DMS153 (cell line): ENCODE measurements at places on chromosomes 2 and 18.
A peak's percentile ranks its signal among the peaks of the same experiment; 100 is the strongest.

DNA sequence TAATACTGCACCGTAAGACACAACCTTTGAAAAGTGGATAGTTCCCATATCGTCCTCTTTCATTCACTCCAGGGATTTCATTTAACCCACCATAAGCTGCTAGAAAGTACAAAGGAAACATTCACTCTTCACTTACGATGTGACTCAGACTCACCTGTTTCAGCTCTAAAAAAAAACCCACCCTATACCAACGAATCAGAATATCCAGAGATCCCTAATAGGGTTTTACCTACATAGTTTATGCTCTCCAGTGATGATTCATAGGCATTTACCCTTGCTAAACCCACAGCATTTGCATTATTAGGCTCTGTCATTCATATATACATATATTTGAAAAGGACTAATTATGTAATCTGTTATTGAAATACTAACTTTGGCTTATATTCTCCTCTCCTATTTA, 60.2 kb downstream of the PRPF40A start:
- DNase-seq: no peak

DNA sequence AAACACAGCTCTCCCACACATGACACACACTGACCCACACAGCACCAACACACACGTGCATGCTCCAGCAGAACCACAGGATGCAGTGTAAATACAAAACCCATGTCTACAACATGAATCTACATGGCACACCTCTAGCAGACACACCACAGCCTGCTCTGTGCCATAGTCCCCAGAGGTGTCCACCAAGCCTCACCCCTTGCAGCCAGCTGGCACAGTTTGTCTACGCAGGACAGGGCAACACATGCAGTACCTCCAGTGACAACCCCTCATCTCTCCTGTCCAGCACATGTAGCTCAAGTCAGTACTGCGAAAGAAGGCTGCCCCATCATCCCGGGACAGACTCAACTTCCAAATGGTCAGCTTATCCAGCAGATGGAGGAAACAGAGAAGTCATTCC, 18.9 kb downstream of the CELF4 start:
- no peak for DNase-seq

DNA sequence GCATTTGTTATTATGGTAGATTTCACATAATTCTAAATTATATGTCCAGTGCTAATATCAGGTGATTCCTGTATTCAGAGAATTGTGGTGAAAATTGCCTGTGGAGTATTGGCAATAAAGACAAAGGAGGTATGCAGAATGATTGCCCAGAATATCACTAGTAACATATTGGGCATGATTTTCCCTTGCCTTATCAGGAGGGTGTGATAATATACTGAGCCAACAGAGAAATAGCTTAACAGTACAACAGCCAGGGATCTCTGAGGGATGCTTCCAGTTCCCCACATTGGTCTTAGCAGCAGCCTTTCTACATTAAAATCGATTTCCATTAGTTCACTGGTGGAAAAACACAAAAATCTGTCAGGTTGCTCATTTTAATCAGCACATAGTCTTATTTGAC, 122.9 kb upstream of the COL3A1 start:
- DNase-seq: no peak

DNA sequence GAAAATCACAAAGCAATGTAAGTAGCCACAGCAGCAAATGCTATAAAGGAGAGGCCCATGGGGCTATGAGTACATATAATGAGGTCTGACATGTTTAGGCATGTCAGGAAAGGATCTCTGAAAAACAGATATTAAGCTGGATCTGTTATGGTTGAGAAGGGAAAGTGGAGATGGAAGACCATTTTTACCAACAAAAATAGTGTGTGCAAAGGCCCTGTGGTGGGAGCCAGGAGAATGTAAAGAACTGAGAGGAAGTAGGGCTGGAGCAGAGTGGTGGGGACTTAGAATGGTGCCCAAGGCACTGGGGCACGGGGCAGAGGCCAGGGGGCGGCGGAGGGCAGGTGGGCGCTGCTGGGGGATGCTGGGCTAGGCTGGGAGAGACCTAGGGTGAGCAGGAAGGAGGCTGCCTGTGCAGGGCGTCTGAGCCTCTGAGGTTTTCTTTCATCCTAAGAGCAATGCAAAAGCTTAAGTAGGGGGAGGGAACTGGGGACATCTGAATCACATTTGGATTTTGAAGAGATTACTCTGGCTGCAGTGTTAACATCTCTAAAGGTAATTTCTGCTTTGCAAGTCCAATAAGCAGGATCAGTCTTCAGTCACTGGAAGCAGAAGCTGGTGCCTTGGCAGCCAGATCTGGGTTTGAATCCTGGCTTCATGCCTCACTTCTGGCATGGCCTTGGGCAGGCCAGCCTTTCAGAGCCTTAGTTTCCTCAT, 4.9 kb upstream of the AGFG1 start:
- DNase-seq: no peak

DNA sequence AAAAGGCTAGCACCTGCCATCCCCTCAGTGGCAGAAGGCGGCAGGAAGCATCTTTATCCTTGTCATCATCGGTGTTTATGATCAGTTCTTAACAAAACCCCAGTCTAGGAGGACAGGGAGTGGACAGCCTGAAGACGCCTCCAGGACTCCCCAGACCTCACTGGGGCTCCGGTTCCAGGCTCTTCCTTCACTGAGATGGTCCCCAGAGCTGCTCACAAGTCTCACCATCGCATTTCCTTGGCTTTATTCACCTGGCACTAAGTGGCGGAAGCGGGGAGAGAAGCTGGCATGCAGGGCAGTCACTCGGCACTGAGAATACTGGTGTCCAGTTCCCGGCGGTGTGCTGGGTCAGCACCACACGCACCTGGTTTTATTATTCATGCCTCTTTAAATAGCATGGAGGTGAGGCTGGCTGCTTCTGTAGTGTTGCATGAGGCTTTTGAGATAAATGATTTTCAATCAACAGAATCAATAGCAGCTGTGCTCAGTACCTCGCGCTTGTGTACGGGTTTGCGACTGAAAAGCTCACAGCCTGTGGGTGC, 68.7 kb downstream of the CABLES1 start:
- DNase-seq: peak; percentile 15

DNA sequence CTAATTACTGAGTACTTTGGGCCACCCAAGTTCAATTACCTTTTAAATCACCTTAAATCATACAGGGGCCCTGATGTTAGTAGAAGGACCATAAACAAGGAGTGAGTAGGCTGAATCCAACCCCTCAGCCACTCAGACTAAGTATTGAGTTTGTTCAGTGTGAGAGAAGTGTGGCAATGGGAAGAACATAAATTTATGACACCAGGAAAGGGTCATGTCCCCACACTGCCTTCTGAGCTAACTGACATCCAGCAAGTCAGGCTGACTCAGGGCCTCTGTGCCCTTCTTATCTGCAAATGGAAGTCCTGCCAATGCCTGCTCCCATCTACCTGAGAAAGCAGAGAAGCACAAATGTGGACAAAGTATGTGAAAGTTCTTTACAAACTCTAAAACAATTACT, 12.9 kb downstream of the PLEKHM3 start:
- DNase-seq: no peak

GRCh38 chr2:35339211-35339610, 1016.4 kb upstream of the CRIM1 start:
- DNase-seq: no peak

- DNase-seq: no peak
Measured at GRCh38 chr18:45783097-45784075, 42.1 kb upstream of the SIGLEC15 start.

GRCh38 chr2:220815698-220816097, 756.4 kb downstream of the EPHA4 start:
- DNase-seq: no peak

- DNase-seq: no peak
Measured at GRCh38 chr2:383178-383577, 95.3 kb upstream of the ALKAL2 start.

DNA sequence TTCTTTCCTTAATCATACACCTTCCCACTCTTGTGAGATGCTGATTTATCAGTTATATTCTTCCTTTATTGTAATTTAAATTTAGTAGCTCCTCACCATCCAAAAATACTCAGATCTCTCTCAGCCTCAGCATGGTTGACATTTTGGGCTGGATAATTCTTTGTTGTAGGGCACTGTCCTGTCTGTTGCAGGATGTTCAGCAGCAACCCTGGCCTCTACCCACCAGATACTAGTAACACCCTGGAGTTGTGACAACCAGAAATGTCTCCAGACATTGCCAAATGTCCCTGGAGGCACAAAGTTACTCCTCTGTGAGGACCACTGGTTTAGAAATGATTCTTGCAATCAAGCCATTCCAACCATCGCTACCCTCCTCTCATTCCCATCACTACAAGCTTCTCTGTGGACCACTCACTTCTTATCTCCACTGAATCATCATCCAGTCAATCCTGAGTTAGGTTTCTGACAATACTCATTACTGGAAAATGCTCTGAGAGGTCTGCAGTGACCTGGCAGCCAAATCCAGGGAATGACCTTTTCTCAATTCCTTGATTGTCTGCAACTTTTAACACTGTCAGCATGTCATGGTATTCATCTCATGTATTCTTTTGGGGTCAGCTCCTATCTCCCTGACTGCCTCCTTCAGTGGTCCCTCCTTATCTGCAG, 43.3 kb downstream of the OSBPL6 start:
- DNase-seq: no peak

- DNase-seq: no peak
Measured at GRCh38 chr2:232343821-232344220, 34.7 kb upstream of the ALPP start.

DNA sequence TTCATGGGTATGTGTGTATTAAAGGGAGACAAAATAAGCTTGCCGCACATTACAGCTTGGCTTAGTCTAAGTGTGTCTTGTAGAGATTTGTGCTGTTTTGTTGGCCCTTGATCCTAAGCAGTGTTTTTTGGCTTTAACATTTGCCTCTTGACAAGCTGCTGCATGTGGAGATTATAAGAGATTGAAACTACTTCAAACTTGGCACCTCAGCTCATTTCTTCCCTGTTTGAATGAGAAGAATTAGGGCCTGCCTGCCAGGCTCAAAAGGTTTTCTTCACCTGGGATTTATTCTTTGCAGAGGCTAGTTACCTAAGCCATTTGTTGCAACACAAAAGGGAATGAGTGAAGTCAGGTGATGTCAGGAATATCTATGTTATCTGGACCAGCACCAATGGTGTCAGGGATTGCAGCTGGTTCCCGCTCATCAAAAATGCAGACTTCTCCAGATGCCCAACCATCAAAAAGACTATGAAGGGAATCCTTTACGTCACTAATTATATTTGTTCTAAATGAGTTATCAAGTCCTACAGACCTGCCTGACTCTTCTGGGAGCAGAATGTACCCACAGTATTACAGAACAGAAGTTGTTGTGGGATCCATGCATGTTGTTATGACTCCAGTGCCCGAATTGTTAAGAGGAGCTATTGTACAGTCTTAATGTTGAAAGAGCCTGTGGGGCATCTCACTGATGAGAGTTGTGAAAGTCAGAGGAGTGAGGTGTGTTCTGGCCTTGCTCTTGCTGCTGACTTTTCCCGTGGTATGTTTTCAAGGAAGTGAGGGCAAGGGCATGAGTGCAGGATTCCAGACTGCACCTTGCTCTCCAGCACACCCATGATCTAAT, 31.0 kb downstream of the ABCA12 start:
- no peak for DNase-seq

DNA sequence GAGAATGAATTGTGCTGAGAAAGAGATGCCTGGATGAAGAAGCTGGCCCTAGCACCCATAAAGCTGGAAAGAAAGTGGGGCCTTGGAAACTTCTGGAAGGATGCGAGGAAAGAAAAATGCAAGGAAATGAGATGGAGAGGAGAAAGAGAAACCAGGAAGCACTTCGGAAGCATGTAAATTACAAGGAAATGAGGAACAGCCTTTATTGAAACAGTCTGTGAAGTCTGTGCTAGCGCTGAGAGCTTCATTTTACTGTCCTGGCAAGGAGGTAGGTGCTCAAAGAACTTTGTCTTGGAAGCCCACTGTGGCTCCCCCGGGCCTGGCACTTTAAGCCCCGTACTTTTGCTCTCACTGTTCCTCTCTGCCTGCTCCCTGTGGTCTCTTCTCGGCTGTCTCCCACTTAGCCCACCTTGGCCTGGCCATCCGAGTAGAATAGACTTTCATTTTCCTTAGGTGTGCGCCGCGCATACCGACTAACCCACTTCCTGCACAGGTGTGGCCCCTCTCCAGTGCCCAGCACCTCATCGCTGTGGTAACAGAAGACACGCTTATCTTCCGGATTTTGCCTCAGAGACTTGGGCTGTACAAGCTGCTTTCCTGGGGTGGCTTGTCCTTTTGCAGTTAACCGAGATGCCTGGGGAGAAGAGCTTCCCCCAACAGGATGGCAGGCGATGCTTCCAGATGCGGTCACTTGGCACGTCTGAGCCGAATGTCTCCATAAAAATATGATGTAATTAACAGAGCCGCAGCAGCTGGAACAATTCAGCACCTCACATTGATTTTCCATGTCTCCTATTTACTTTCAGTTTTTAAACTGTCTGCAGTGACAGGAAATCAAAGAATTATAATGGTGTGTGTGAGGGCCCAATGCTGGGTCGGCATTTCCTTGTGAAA, 199.6 kb downstream of the HRH4 start:
- peak; percentile 51 for DNase-seq

DNA sequence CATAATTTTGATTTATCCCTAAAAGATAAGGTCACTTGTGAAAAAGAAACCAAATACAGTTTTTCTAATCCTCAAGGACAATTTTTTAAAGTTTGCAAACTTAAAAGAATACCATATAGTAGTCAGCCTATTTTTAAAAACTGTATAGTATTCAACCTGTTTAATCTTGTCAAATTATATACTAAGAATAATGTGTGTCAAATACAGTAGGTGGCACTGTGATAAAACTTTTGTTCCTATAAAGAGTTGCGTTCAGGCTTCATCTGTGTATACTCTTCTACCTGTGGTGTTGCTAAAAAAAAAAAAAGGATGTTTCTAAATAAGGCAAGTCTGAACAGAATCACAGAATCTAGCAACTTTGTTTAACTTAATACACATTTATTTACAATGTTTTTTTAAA, 68.6 kb downstream of the CCDC138 start:
- no peak for DNase-seq

- no peak for DNase-seq
Measured at GRCh38 chr2:37897511-37897910, 27.6 kb upstream of the RMDN2 start.

GRCh38 chr18:30135938-30136337, 906.6 kb downstream of the DSC3 start:
- no peak for DNase-seq

GRCh38 chr18:70368903-70369302, 80.1 kb downstream of the SOCS6 start:
- DNase-seq: no peak

DNA sequence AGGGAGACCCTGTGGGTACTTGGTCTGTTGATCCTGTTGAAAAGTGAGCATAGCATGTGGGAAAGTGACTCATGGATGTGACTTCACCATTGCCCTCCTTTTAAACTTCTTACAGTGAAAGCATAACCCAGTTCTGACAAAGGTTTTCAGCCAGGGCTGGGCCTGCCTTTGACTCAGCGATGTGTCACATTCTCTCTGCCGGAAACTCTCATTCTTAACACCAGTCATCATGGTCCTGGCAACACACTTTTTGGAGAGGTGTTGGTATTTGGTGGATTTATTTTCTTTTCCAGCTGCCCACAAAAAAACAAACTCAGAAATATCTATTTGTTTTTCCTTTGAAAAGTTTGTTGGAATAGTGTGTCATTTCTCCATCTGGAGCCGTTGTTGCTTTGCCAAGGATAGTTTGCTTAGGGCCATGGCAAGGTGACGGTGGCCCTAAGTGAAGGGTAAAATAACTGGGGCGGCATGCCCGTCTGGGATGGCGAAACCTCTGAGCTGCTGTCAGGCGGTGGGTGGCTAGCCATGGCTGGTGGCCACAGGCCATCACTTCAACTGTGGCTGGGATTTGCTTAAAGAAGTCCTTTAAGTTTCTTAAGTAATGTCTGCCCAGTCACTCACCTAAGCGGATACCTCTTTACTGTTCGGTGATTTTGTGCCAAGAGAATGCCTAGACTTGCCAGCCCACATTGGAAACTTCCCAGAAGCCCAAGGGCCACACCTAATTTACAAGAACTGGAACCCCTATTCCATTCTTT, 123.3 kb downstream of the LTBP1 start:
- no peak for DNase-seq
